Left ventricle myocardium inferior (tissue), 1 donor: ENCODE measurements at places on chromosomes 4 and X.

- DNase-seq, result no peak
These were observed 45.4 kb upstream of the PGM2 start for GRCh38 chr4:37781131-37781455.

GRCh38 chr4:153553819-153554170 lies 87.6 kb downstream of the TMEM131L start:
- no peak for DNase-seq

DNA sequence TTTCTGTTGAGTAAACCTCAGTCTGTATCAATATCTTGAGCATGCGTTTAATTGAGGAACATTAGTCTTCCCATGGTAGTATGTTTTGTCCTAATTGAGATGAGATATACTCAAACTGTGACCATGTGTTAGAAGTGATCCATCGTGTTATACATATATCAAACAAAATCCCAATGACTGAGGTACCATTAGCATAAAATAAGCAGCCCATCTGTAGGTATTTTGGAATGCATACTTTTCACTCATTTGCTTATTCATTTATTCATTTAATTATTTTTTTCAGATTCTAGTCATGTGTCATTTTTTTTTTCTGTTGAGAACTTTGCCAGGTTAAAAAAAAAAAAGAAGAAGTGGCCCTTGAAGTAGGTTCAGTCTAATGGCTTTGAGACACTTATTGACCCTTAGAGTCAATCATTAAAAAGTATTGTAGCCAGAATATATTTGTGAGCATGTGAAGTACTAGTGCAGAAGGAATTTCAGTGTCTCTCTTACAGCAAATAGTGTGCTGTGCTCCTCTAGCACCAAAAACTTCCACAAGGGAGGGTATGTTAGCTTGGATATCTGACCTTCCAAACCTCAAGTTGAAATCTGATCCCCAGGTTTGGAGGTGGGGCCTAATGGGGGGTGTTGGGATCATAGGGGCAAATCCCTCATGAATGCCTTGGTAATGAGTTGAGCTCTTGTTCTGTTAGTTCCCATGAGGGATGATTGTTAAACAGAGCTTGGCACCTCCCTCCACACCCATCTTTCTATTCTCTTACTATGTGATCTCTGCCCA lies 130.8 kb upstream of the NPY2R start:
- no peak for DNase-seq

GRCh38 chr4:2251795-2252529 lies 9.9 kb downstream of the MXD4 start:
- DNase-seq, result no peak

- DNase-seq, result no peak
These were observed 194.9 kb downstream of the ADAMTS3 start for GRCh38 chr4:72374159-72374558.

DNA sequence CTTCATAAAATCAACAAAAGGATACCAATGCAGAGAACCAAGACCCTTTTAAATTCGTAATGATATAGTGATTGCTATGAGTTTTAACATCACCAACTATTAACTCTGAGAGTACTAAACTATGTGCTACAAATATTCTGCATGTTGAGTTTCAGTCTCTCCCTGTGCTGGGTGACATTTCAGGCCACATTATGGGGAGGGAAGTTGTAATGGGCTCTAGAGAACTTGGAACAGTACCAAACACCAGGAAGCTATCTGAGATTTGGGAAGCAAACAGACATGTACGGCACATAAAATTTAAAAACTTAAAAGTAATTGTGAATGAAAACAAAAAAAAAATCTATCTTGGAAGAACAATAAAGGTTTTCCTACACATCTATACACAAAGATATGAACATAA lies 59.6 kb upstream of the PRSS48 start:
- DNase-seq, result no peak

DNA sequence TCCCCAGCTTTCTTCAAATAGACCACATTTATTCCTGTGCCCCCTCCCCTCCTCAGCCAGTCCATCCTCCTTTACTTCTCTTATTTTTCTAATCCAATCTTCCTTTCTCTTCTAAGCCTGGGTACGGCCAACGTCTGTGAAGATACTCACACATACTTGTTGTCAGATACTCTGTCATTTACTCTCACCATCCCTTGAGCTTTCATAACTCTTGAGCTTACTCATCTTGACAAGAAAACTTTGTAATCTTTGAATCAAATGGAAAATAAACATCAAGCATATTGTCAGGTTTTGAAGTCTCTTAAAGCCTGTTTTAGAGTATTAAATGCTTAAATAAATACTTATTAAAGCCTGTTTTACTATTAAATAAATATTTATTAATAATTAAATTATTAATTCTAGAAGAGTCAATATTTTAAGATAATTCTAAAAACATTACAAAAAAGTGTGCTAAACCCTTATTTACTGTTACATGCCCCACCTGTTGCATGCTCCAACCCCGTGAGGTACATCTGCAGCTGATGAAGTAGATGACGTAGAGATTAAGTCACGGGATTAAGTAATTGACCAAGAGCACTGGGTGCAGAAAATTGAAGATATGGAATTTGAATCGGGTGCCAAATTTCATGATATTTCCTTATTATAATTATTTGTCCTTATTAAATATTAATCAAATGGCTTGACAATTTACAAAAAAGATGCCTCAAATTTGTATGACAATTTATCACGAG lies 1.5 kb upstream of the TRIML2 start:
- DNase-seq, result no peak

DNA sequence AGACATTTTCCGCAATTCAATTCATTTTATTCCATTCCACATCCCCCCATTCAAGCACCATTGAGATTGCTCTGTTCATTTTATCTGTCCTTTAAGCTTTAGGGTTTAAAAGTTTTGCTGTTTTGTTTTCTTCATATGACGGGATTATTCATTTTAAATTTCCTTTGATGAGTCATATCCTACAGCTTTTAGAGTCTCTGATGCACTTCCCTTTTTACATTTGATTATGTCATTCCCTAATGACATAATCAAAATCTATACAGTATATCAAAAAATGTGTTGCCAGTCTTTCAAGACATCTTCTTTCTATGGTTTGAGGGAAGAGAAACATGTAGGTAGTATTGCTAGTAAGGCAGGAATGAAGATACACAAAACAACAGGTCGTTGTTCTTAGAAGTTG lies 456.3 kb downstream of the PDGFC start:
- DNase-seq, result no peak

- DNase-seq, result no peak
These were observed 27.7 kb downstream of the METTL14 start for GRCh38 chr4:118712872-118713271.

- DNase-seq, result no peak
These were observed 305.5 kb upstream of the EMCN start for GRCh38 chr4:100823066-100823992.

DNA sequence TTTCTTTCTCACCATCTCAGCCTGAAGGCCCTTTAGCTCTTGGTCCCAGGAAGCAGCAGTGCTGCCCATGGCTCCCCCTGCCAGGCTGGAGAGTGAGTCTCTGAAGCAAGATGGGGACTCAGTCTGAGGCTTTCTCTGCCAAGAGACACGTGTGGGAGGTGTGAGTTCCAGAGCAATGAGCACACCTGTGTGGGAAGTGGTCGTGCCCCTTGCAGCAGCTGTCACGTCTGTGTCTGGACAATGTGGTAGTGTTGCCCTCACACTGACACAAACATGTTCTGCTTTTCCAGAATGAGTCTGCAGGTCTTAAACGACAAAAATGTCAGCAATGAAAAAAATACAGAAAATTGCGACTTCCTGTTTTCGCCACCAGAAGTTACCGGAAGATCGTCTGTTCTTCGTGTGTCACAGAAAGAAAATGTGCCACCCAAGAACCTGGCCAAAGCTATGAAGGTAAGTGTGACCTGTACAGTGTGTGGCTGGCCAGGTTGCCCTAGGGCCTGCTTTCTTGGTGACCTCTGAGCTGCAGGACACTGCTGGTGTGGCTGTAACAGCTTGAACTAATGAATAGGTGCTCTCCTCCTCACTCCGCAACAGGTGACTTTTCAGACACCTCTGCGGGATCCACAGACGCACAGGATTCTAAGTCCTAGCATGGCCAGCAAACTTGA lies 1.9 kb downstream of the TACC3 start:
- DNase-seq, result no peak

GRCh38 chrX:42720209-42720608 lies 57.8 kb downstream of the PPP1R2C start:
- DNase-seq, result no peak

GRCh38 chr4:163395758-163396157 lies 52.1 kb downstream of the NPY5R start:
- no peak for DNase-seq

DNA sequence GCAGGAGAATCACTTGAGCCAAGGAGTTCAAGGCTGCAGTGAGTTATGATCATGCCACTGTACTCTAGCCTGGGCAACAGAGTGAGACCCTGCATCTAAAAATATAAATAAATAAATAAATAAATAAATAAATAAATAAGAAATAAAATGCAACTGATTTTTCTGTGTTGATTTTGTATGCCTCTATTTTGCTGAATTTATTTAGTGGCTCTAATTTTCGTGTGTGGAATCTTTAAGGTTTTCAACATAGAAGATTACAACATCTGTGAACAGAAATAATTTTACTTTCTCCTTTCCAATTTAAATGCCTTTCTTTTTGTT lies 30.9 kb upstream of the ABCG2 start:
- no peak for DNase-seq

DNA sequence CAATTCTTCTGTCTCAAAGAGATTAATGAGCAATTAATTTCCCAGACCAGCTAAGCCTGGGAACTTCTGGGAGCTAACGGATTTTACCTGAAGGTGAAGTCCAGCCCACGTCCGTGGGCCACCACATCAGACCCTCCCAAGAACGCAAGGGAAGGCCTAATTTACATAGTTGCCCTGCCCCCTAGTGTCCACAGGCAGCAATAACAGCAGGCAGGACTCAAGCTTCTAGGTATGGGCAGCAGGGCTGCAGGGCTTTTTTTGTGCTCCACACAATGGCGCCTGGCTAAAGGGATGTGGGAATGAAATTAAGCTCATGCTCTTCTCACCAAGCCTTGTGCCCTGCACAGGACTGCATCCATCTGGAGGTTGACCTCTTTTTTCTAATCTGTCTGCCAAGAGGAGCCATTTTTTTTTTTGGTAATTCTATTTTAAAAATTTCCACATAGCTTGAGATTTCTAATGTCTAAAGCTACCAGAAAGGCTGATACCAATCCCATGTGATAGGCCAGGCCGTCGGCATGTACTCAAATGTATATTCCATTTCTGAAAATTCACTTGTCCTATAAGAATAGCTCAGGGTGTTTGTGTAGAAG lies 111.9 kb upstream of the TMEM164 start:
- DNase-seq, result peak; percentile 15

DNA sequence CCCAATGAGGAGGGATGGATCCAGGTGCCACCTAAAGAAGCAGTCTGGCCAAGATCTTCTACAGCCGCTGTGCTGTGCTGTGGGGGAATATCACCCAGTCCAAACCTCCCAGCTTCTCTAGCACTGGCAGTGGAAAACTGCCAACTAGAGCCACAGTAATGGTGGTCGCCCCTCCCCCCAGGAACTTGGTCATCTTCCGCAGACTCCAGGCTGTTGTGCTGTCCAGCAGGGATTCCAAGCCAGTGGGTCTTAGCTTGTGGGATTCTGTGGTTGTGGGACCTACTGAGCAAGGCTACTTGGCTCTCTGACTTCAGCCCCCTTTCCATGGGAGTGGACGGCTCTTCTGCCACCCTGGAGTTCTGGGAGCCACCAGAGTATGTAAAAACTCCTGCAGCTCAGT lies 18.2 kb downstream of the GPRASP1 start:
- no peak for DNase-seq

GRCh38 chr4:173731257-173731656 lies 201.2 kb upstream of the HAND2 start:
- DNase-seq, result no peak
